ENCODE measurements at places on chromosomes 4 and X.
A peak's percentile ranks its signal among the peaks of the same experiment; 100 is the strongest.

GRCh38 chr4:176210579-176211296 is 15.4 kb upstream of the SPATA4 start:
- no peak for DNase-seq

GRCh38 chr4:21830272-21830671 is 118.3 kb downstream of the KCNIP4 start:
- DNase-seq, result no peak

- no peak for DNase-seq
Observed at GRCh38 chr4:109113521-109113920, 188.9 kb downstream of the COL25A1 start.

DNA sequence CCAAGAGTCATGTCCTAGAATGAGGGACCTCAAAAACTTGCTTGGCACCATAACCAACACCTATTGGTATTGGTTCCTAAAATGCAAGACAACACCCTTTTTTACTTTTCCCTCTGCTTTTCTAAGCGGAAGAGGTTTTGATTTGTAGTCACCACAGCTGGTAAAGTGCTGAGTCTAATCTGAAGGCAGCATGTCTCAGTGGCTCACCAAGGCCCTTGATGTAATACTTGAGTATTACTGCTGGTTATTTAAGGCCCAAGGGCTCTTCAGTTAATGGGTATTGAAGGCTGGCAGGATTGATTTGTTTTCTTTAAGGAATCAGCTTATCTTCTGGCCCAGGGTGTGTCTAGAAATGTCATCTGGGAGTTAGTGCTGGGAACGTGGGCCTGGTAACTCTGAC is 735.1 kb downstream of the GLUD2 start:
- no peak for DNase-seq

DNA sequence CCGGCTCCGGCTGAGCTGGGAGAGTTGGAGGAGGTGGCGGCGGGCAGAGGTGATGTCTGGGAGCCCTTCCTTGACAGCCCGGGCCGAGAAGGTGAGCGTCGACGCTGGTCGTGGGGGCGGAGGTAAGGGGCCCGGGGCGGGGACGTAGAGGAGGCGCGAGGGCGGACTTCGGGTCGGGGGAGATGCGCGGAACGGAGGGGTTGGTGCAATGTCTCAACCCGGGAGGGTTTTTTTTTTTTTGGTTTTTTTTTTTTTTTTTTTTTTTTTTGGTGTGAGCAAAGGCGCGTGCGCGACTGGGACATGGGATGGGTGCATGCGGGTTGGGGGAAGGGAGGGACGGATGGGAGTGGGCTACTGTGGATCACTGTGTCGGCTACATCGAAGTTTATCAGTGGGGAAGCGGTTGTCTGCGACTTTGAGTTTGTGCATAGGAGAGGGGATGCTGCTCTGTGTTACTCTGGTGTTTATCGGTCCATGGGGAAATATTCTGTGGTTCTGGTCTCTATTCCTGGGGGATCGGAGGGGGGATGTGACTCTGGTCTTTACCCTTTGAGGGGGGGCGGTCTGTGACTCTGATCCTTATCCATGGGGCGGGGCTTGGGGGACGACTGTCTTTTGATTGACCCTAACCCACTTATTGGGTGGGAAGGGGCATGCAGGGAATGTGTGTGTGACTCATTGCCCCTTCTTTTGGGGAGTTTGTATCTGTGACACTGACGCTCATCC is 537 bp downstream of the RBM10 start:
- DNase-seq, result no peak

DNA sequence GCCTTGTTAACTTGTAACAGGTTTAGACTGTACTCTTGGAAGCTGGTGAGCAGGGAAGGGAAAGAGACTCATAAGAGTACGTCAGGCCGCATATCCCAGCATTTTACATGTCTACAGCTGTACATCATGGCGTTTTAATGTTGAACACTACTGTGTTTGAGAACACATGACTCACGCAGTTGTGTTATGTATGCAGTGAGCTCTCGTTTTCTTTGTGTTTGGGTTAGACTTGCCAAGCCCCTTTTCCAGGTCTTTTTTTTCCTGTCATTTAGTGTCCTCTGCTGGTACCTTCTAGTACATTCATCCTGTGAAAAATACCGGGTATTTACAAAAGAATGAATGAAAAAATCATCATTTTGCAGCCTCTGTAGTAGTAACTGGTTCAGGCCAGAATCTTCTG is 35.3 kb downstream of the SMS start:
- no peak for DNase-seq

DNA sequence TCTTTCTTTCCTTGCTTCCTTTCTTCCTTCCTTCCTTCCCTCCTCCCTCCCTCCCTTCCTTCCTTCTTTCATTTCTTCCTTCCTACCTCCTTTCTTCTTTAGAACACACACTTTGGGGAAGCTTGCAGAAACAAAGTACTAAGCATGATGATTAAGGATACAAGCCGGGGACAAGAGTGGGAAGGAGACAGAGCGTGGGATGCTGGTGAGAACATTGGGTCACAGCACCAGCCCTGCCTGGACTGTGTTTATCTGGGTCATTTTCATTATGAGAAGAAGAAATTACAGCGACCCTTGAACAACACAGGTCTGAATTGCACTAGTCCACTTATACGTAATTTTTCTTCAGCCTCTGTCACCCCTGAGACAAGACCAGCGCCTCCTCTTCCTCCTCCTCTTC is 169.3 kb upstream of the TBL1X start:
- DNase-seq, result no peak

GRCh38 chrX:107324493-107325310 is 118.3 kb downstream of the DNAAF6 start:
- DNase-seq, result no peak

DNA sequence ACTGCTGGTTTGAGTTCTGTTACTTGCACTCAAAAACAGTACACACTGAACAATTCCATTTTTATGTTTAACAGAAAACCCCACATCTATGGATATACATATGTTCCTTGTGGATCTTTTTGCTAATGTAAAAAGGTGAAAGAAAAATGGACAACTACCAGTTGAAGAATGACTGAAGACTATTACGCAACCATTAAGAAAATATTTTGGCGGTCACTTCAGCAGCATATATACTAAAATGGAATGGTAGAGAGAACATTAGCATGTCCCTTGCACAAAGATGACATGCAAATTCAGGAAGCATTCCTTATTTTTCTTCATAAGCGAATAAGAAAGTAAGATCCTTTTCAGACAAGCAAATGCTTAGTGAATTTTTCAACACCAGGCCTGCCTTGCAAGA is 84.6 kb upstream of the FMR1 start:
- no peak for DNase-seq

GRCh38 chr4:53193111-53193510 is 172.8 kb downstream of the SCFD2 start:
- no peak for DNase-seq

DNA sequence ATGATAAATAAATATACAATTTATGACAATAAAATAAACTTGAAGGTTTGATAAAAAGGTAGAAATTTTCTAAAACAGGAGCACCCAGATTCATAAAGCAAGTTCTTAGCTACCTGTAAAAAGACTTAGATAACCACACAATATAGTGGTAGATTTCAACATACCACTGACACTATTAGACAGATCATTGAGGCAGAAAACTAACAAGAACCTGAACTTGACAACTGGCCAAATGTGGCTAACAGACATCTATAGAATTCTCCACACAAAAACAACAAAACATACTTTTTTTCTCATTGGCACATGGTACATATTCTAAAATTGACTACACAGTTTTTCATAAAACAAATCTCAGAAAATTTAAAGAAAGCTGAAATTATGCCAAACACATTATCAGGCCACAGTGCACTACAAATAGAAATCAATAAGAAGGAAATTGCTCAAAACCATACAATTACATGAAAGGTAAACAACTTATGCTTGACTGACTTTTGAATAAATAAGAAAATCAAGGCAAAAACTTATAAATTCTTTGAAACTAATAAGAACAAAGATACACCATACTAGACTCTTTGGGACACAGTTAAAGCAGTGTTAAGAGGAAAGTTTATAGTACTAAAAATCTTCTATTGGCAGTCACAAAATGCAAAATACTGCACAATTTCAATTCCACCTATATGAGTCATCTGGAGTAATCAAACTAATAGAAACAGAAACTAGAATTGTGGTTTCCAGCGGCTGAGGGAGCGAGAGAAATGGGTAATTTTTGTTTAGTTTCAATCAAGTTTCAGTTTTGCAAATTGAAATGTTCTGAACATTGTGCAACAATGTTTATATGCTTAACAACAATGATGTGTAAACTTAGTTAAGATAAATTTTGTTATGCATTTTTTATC is 925.6 kb downstream of the SH3BGRL start:
- DNase-seq, result no peak

GRCh38 chr4:65391814-65392213 is 278.5 kb downstream of the EPHA5 start:
- peak; percentile 36 for DNase-seq

DNA sequence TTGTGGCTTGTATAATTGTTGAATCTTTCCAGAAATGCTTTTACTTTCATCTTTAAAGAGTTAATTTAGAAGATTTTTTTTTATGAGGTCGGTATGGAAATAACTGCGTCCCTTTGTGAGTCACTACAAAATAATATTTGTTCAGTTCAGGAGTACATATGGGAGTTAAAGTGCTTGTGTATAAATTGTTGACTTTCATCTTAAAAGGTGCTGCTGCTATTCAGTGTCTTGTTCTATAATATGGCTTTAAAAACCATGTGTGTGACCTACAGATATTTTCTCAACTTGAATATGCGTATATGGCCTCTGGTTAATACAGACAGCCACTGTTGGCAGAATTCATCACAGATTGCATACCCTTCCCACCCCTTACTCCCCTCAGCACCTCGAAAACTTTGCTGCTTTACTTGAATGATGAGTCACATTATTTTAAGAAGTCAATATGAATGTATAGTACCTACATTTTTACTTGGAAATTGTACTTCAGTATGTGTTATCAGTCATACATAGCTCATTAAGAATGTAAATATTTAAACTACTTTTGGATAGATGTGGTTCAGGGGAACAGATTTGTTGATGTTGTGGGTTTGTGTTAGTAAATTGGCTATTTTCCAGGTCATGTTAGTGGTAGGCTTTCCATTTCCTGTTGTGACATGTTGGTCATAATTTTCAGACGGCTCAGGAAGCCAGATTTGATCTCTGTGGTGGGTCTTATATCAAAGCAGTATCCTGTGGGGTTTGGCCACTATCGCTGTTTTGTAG is 1.5 kb downstream of the CLCN3 start:
- DNase-seq, result no peak

DNA sequence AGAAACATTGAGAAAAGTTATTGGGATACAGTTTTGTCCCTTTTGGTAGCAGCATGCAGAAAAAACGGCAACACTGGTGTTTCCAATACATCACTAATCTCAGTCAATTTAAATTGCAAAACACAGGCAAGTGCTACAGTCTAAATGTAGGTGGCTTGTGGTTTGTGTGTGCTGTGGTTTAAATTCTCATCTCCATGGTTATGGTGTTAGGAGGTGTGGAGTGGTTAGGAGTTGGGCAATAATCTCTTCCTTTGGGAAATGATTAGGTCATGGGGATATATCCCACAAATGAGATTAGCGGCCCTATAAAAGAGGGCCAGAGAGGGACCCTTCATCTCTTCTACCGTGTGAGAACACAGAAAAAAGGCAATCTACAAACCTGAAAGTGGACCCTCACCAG is 1344.3 kb downstream of the ADGRL3 start:
- DNase-seq, result no peak

DNA sequence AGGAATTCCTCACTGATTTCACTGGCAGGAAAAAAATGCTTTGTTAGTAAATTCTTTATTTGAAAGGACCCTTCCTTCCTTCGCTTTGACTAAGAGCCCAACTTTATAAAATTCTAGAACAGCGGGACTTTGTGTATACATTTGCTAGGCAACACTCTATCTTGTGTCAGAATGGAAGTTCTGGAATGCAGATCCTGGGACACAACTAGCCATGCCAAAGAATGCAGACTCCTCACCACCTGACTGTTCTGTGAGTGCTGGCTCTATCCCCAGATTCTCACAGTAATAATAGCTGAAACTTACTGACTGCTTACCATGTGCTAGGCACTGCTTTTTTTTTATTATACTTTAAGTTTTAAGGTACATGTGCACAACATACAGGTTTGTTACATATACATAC is 73.3 kb upstream of the ZDHHC15 start:
- DNase-seq, result no peak

DNA sequence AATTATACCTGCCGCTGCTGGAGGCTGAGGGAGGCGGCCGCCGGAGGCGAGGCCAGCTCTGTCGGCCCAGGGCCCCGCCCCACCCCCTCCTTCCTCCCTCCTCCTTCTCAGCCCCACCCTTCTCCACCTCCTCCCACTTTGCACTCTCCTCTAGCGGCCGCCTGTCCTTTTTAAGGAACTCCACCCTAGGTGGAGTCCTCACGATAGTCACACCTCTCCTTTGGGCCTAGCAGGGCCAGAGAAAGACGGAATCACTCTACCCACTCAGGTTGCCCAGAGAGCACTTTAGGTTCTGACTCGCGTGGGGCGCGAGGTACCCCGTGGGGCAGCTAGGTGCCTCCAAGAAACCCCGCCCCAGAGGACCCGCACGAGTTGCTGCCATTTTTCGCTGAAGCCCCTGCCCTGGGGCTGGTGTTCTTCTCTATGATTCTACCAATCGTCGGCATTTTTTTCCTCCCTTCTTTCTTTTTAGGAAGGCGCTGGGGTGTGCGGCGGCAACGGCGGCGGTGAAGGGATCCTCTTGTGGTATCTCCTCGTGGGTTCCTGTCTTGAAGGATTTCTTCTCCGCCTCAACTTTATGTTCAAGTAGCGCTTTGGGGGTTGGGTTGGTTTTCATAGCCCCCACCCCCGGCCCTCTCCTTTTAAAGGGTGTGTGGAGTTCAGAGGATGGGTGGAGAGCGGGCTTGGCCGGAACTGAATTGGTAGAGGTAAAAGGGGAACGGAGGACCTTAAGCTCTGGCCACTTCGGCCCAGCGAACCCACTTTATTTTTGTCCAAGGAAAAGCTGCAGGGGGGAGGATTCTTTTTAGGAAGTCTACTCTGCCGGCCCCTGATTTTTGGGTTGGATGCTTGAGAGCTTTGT is at the start of gene KLF8:
Gene KLF8 (plus strand): TSS at position 136 of the 862 bp plus-strand sequence. CDS start 979 bp downstream, outside the sequence.
- no peak for DNase-seq

- DNase-seq, result no peak
Observed at GRCh38 chr4:40200875-40201801, 4.3 kb downstream of the RHOH start.

- DNase-seq, result peak; percentile 28
Observed at GRCh38 chr4:94665500-94666404, 92.0 kb upstream of the BMPR1B start.

- no peak for DNase-seq
Observed at GRCh38 chr4:188002751-188003150, 7.2 kb downstream of the ZFP42 start.

DNA sequence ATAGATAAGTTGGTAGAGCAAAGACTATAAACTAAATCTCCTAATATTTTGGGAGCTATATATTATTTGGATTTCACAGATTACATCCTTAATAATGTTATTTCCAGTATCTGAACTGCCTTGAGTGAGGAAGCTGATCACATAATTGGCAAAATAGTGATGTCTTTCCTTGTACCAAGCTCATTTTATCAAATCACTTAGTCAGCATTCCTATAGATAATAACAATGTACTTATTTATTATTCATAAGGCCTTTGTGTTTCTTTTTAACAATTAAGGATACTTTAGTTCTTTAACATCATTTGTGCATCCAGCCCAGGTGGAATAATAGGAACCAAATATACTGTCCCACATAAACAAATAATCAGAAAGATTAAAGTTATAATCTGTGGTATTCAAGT is 1093.6 kb downstream of the PCDH18 start:
- no peak for DNase-seq

- DNase-seq, result no peak
Observed at GRCh38 chr4:120139392-120139791, 72.7 kb upstream of the MAD2L1 start.

Data from NCI-H1417 treated with DMSO at 0.1 percent for 48 hours (cell line).